LHCN-M2 (cell line): ENCODE measurements at places on chromosomes 5 and 9. TPM values are rescaled to one million over a fixed set of nuclear protein-coding genes. Genes with fewer than 3 reads are reported as not detected.

Gene CDC26
- 25.0 and 39.7 TPM in 2 replicates for total RNA-seq

DNA sequence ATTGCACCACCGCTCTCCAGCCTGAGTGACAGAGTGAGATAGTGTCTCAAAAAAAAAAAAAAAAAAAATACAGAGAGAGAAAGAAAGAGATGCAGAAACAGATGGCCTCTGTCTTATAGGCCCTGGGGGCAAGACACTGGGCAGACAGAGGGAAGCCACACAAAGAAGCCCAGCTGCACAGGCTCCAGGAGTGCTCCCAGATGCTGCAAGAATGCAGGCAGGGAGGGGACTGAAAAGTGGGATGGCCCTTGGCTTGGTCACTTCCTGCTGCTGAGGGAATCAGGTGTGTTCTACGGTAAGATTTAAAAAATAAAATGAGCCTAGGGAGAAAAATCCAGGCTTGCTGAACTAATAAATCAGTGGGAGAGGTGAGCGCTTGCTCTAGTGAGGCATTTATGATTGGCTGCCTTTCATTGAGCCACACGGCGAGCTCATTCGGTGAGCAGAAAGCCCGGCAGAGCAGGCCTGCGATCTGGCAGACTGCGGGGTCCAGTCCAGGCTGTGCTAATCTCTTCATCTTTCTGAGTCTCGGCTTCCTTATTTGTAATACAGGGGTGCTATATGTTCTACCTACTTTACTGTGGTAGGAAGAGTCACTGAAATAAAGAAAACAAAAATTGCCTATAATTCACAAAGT is 80.6 kb downstream of the RAD23B start:
- DNase-seq, result no peak

GRCh38 chr5:35842856-35843255 is 13.8 kb upstream of the IL7R start:
- DNase-seq, result no peak

Gene FGD3
- not detected in 2 replicates for total RNA-seq

Gene CCL27
- not detected in 2 replicates for total RNA-seq

DNA sequence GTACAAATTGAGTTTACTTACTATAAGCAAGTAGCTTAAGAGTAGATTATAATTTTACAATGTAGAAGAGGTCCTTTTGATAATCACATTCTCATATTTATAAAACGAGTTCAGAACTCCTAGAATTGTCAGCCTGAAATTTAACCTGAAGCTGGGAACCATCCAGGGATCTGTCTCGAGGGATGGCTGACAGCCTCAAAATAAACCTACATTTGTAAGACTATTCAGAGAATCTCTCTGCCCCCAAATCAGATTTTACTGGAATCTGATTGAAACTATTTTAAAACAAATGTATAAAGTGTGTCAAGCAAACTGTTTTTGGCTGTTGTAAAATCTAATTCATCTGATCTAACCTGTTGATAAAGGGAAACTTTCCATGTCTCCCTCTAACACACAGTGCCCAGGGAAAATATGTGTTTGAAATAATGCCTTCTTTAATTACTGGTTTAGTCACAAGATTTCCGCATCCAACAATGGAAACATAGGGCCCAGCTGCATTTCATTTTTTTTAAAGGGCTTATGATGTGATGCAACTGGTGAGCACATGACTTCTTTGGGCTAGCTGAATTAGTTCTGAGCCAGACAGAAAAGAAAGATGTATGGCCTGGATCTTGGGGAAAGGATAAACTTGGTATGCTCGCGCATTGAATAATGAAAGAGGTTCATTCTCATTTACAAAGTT is 30.3 kb downstream of the SLC25A46 start:
- DNase-seq, result peak; percentile 69

Gene NUTM2F
- not detected in 2 replicates for total RNA-seq

Gene ZNF608
- total RNA-seq, result 9.0 and 19.4 TPM in 2 replicates
